H9 (cell line): ENCODE measurements at places on chromosomes 5 and 9. TPM values are rescaled to one million over a fixed set of nuclear protein-coding genes. Genes with fewer than 3 reads are reported as not detected.

Gene SPAAR
- 0.26 TPM in 1 of 2 replicates, not detected in the other for total RNA-seq

Gene PCDHGB2
- 3.2 and 3.8 TPM in 2 replicates for total RNA-seq

Gene LHFPL2
- 26.3 and 26.6 TPM in 2 replicates for total RNA-seq

Gene IFNA21
- not detected in 2 replicates for total RNA-seq

Gene DNAJC21
- 44.9 and 50.4 TPM in 2 replicates for total RNA-seq

Gene NUTM2G
- total RNA-seq = 0.48 and 0.57 TPM in 2 replicates

Gene TTC23L
- total RNA-seq = 0.96 and 1.3 TPM in 2 replicates

Gene SYK
- total RNA-seq = 7.9 and 8.0 TPM in 2 replicates

Gene RRAGA
- total RNA-seq = 53.8 and 56.4 TPM in 2 replicates

Gene SOWAHA
- total RNA-seq = 0.20 and 0.31 TPM in 2 replicates

Gene MARCOL
- total RNA-seq = not detected in 2 replicates

Gene TMEM252
- not detected in 2 replicates for total RNA-seq

Gene TSLP
- 0.59 and 0.63 TPM in 2 replicates for total RNA-seq

Gene DPM2
- total RNA-seq = 44.7 and 46.1 TPM in 2 replicates

Gene OGN
- total RNA-seq = not detected in 2 replicates

Gene WWC1
- 28.2 and 30.7 TPM in 2 replicates for total RNA-seq

Gene FGD3
- total RNA-seq = 1.7 and 1.8 TPM in 2 replicates
